ENCODE measurements at places on chromosomes 11 and 22. TPM values are rescaled to one million over a fixed set of nuclear protein-coding genes. Genes with fewer than 3 reads are reported as not detected.

The ADAMTS15 gene
- total RNA-seq: 0.03 TPM

The SLC25A22 gene
- 35.1 TPM for total RNA-seq

The BCR gene
- total RNA-seq: 74.6 TPM

The TRIM49B gene
- total RNA-seq: not detected

The DNAJB7 gene
- total RNA-seq: not detected

The AGBL2 gene
- total RNA-seq: 8.8 TPM

The OR51S1 gene
- total RNA-seq: not detected

The PATE2 gene
- not detected for total RNA-seq

The TENM4 gene
- total RNA-seq: 0.03 TPM

The PRR33 gene
- 0.12 TPM for total RNA-seq

The SLC39A13 gene
- total RNA-seq: 67.0 TPM

The CRKL gene
- total RNA-seq: 85.4 TPM

The IFITM10 gene
- 1.8 TPM for total RNA-seq

The FOLR1 gene
- not detected for total RNA-seq

The KCNJ11 gene
- 0.63 TPM for total RNA-seq

GRCh38 chr11:12243486-12243885, 133.1 kb downstream of the MICAL2 start:
- no peak for DNase-seq

DNA sequence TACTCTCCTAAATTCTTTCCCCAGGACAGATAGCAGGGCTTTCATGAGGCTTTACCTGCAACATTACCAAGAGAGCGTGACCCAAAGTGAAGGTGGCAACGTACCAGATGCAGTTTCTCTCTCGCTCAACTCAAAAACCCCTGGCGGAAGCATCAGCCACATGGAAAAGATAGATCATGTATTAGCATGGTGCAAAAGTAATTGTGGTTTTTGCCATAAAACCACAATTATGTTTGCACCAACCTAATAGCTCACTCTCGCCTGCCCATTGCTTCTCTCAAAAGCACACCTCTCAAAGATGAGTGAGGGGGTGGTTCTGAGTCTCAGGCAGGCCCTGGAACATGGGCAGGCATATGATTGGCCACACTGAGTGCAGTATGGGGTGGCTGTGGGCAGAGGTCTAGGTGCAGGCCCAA, 7.0 kb downstream of the MS4A6A start:
- no peak for DNase-seq

GRCh38 chr11:72195518-72196270, 3.8 kb downstream of the FOLR1 start:
- DNase-seq: no peak

GRCh38 chr11:58285483-58286040, 17.5 kb upstream of the OR10W1 start:
- DNase-seq: no peak

GRCh38 chr11:36345084-36345511, 49.0 kb downstream of the PRR5L start:
- no peak for DNase-seq

DNA sequence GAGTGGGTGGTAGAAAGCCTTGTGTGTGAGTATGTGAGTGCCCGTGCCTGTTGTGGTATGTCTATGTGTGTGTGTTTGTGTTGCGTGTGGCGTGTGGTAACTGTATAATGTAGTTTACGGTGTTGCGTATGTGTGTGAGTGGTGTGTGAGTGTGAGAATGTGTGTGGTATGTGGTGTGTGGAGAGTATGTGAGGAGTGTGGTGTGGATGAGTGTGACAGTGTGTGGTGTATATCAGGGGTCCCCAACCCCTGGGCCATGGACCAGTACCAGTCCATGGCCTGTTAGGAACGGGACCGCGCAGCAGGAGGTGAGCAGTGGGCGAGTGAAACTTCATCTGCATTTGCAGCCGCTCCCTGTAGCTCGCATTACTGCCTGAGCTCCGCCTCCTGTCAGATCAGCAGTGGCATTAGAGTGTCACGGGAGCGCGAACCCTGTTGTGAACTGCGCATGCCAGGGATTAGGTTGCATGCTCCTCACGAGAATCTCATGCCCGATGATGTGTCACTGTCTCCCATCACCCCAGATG, 5.7 kb downstream of the UPK3A start:
- DNase-seq: no peak

DNA sequence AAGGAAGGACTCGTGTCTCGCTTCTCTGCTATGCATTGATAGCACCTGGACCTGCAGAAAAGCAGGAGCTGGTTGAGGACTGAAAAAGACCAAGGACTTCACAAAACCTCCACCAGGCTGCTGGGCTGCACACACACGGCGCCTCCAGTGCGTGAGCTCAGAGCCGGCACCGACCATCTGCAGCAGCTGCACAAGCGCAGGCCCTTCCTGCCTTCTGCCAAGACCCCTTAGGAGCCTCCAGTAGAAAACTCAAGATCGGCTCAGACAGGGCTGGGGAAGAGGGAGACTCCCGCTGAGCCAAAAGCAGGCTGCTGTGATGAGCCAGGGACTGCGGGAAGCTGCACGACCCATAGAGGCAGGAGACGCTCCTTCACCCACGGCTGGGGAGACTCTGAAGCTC, 70.9 kb downstream of the PHF21B start:
- DNase-seq: no peak

DNA sequence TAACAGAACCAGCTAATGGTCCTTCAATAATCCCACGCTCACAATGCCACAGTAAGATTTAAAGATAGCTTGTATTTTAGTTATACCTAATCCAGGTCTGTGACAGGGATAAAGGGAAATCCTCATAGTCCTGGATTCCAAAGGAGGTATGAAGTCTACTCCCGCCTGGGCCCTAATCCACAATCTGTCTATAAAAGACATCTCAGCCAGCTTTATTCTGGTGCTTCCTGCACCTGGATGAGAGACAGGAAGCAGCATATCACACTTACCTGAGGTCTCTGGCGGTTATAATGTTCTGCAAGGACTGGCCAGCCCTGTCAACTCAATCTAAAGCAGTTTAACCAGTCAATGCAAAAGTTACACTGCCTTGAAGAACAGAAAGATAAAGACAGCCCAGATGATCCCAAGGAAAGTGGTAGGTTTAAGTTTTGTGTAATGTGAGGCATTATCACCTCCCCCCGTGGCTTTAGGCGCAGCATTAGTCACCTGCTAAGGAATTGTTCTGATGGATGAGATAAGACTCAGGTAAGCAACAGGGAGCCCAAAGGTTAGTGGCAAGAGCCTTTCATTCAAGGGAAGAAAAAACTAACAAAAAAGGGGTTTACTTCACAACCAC, 57.6 kb downstream of the PLEKHA7 start:
- no peak for DNase-seq

- no peak for DNase-seq
Observed at GRCh38 chr11:107857550-107858216, 904 bp downstream of the SLC35F2 start.

- DNase-seq: no peak
Observed at GRCh38 chr11:6633422-6634408, 14.5 kb upstream of the TPP1 start.

DNA sequence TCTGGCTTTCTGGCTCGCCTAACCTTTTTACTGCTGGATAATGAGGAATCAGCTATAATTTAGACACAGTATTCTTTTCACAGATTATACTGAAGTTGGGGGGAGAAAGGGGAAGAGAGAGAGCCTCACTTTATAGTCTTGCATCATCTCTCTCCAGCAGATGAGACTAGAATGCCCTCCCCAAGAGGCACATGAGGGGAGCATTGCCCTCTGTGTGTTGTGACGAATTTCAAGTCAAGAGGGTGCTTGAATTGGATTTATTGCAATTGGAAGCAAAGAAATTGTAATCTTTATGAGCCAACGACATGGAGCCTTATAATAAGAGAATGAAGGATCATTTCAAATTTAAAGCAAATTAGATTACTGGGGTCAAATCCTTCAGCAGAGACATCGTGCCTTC, 17.6 kb upstream of the CADM1 start:
- no peak for DNase-seq

DNA sequence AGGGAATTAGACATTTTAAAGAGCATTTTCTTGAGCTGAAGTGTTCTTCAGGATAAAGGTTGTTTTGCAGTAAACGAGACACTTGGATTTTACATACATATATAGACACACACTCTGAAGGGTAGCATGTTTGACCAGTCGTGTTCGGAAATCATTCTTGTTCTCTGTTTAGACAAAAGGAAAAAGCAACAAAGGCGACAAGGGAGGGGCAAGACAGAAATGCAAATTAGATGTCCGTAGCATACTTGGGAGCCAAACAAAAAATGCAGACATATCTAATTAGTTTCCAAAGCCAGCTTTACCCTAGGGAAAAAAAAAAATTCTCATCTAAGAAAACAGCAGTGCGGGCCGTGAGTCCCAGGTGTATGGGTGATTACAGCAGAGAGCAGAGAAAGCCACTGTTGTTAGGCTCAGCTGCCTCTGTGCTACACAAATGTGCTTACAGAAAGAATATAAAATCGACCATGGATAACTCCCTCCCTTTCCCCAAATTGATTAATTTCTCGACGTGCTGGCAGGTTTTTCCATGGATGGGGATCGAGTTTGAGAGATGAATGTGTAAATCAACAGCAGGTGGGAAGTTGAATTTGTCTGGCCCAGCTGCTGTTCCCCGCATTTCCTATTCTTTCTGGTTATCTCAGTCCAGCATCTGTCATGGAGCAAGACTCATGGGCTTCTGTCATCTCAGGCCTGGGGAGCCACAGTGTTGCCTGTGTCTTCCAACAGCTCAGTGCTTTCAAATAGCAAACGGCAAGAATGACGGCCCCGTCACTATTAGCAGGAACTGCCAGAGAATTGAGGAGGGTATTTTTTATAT, 176.5 kb upstream of the TTC12 start:
- DNase-seq: no peak

DNA sequence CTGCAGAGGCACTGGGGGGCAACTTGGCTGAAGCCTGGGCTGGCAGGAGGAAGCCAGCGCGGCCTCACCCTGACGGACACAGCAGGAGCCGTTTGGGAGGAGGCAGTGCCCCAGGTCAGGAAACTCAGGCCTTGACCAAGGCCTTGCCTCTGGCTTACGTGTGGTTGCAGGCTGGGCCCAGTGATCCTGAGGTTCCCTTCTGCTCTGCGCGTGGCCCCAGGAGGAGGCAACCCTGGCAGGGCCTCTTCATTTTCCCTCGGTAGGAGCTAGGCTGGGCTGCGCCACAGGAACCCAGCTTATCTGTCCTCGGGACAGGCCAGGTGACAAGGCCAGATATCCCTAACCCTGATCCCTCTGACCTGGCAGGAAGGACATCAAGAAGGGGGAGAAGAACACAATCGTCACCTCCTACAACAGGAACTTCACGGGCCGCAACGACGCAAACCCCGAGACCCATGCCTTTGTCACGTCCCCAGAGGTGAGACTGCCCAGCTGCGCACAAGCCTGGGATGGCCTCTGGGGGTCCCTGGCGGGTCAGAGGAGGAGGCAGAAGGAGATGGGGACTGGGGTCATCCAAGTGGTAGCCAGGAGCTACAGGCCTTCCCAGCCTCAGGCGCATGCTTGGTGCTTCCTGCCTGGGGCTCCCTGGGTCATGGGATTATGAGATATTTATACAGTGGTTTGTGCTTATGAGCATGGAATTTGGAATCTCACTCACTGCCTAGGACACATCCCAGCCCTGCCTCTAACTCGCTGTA, 20.6 kb downstream of the POLR3H start:
- no peak for DNase-seq

DNA sequence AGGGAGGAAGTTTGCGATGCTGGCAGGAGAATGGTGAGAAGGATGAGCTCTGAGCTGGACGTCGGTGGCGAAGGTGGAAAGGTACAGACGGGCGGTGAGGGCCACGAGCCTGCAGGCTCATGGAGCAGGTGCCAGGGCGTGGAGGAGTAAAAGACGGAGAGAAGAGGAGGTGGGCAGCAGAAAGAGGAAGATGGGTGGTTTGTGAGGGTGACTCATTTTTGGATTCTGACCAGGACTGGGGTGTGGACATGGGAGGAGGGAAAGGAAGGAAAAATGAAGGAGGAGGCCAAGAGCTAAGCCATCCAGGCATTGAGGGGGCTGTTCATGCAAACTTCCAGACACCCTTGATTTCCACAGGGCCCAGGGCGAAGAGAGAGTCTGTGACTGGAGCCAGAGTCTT, 3.5 kb downstream of the ZDHHC24 start:
- no peak for DNase-seq

GRCh38 chr22:46969961-46970360, 207.5 kb downstream of the TBC1D22A start:
- no peak for DNase-seq

DNA sequence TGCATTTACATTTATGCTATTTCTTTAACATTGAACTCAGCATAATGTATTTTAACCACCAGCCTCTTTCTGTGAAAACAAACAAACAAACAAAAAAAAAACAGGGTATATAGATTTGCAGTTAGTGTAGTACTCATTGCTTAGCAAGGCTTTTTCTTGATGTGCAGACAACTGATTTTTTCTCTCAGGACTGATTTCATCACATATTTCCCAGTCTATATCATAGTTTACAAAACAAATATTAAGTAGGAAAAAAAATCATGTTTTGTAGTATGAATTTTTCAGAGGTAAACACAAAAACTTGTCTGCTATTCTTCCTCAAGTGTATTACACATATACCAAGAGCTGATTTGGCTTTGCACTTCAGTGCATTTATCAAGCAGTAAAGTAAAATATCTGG, 123.0 kb downstream of the PDE3B start:
- DNase-seq: no peak

DNA sequence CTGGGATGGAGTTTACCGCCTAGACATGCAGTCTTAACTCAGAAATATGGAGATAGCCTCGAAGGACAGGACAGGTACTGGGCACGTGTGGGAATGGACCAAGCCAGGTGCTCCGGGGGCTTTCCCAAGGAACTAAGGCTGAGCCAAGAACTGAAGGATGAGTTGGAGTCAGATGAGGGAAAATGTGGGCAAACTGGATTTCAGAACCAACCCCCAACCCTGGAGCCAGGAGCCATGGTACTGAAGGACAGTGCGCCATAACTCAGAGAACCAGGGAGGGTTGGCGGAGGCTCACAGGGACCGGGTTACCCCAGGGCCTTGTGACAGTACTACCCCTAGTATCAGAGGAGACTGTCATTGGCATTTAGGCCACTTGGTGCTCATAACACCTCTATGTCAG, 2.5 kb upstream of the MIF start:
- DNase-seq: no peak

DNA sequence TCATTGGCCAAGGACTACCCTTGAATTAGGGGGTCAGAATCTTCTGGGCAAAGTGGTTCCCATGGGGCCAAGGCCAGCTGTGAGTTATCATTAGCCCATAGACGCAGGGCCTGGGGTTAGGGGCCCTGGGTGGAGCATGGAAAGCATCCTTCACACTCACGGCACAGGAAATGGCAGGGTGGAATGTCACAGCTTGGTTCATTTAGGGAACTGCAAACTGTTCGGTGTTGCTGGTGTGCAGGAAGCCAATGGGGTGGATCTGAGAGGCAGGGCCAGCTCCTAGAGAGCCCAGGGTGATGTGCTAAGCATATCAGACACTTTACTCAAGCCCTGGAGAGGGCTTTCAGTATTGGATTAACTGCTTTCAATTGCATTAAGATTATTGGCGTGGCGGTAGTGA, 42.9 kb downstream of the TECTA start:
- no peak for DNase-seq
